ENCODE measurements at places on chromosomes 6 and 20.

DNA sequence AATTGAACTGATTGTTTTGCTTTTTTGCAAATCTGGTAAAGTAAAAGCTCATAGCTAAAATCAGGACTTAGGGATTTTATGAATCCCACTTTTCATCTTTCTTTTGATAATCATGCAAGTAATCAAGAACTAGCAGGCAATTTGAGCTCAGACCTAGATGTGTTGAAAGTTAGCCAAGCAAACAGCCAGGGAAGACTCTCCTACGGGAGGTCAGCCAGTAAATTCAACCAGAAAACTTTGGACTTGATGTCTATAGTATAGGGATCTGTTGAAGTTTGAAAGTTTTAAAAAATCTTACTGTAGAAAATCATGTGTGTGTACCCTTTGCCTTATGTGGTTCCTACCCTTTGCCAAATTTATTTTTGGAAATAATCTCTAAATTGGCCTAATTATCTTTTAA lies 95.0 kb upstream of the TPD52L1 start:
- DNase-seq: no peak

- no peak for DNase-seq
Observed at GRCh38 chr6:137913996-137914529, 47.0 kb downstream of the TNFAIP3 start.

GRCh38 chr20:328027-328974 lies 2.9 kb downstream of the SOX12 start:
- DNase-seq: no peak

GRCh38 chr6:50654155-50654554 lies 59.2 kb upstream of the TFAP2D start:
- no peak for DNase-seq

GRCh38 chr6:151962246-151962846 lies 154.9 kb downstream of the ESR1 start:
- DNase-seq: no peak

- no peak for DNase-seq
Observed at GRCh38 chr6:20173833-20174792, 38.2 kb downstream of the MBOAT1 start.

GRCh38 chr20:15359056-15359455 lies 1021.6 kb upstream of the FLRT3 start:
- no peak for DNase-seq

DNA sequence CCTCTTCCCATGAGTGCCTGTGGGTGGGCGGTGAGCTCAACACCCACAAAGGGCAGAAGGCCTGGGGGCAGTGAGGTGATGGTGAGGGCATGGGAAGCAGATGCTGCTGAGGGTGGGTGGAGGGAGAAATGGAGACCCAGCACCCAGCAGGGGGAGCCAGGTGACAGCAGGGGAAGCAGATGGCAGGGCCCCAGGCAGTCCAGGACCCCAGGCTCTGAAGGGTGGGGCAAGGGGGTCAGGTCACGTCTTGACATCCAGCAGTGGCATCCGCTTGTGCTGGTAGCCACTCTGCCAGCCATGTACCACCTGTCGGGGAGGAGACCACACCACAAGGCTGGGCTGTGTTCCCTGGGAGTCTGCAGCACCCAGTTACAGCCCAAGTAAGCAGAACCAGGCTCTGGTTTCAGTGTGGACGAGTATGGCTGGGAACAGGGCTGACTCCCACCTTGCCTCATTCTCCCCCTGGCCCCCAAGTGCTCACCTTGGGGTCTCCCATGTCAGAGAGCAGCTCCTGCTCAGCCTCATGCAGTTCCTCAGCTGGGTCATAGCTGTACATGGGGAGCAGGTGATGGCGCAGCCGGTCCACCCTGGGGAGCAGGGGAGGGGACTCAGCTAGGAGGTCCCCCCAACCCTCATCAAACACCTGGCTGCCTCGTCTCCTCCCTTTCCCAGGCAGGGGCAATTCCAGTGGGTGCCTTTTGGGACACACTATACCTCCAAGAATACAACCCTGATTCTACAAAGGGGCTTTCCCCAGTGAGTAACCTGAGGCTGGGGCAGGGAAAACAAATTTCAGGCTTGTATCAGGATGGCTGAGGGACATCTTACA lies 2.0 kb downstream of the SMIM29 start:
- no peak for DNase-seq

DNA sequence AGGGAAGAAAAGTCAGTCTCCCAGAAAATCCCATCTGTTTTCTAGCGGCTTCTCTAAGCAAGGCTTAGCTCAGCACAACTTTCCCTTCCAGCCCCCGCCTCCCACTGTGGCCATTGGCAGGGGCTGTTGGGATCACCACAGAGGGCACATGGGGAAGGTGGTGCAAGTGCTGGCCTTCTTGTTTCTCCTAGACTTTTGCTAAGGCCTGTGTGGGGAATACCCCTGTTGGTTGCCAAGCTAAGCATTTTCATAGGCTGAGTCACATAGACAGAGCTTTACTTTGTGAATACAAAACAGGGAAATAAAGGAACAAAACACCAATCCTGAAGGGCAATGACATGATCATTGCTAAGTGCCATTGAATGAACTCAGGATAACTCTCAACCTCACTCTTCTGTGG lies 32.4 kb upstream of the TIAM2 start:
- DNase-seq: no peak

DNA sequence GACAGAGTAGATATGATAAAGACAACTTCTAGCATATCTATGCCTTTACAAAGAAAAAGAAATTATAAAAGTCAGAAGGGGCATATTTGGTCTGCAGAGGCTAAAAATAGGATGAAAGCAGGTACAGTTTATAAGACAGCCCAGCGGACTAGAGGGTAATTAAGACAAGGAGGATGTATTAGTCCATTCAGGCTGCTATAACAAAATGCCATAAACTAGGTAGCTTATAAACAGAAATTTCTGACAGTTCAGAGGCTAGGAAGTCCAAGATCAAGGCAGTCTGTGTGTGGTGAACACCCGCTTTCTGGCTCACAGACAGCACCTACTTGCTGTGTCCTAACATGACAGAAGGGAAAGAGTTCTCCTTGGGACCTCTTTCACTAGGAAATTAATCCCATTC lies 5.7 kb downstream of the HBS1L start:
- no peak for DNase-seq

- no peak for DNase-seq
Observed at GRCh38 chr20:22744341-22745193, 160.2 kb upstream of the FOXA2 start.

DNA sequence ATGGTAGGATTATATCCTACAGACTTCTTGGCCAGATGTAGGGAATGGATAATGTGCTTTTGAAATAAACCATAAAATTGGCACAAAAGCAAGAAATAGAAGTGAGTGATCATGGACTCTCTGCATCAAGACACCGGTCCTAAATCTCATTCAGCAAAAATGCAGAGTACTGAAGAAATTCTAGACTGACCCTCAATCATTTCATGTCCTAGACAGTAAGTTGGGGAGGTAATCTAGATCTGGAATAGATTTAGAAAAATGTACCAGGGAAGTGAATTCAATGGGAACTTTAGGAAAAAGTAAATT lies 69.7 kb upstream of the ADTRP start:
- DNase-seq: no peak

DNA sequence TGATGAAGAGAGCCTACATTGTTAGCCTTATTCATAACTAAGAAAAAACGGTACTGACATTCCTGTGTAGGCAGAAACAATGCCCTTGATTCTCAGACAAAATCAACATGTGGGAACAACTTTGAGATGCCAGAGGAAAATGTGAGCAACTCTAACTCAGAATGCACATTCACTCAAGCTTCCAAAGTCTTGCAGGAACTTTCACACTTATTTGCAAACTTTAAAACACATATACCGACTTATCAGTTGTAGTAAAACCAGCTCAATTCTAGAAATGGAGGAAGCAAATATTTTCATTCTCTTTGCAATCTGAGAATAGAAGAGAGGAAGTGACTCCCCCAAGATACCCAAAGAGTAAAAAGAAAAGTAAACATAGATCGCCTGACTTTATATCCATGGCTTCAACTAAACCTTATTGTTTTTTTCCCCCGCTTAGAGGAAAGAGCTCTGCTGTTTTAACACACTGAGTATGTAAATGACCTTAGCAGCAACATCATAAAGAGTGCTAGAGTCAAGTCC lies 117.6 kb downstream of the EPB41L2 start:
- no peak for DNase-seq

DNA sequence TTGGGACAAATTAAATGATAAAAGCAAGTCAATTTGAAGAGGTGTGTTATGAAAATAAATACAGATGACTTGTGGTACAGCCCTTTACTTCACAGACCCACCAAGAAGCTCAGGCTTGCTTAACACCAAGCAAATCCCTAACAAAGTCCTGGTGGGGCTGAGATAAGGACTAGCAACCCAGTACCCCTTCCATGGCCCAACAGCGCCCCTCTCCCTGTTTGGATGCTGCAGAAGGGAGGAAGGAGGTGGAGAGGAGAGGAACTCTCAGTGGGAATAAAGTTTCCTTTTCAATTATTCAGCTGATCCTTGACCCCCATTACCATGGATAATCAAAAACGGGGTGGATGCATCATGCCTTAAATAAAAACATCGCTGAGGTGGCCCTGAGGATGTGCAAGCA lies 4.5 kb upstream of the ZNF831 start:
- DNase-seq: no peak

- DNase-seq: no peak
Observed at GRCh38 chr20:40865095-40865494, 163.5 kb upstream of the TOP1 start.

DNA sequence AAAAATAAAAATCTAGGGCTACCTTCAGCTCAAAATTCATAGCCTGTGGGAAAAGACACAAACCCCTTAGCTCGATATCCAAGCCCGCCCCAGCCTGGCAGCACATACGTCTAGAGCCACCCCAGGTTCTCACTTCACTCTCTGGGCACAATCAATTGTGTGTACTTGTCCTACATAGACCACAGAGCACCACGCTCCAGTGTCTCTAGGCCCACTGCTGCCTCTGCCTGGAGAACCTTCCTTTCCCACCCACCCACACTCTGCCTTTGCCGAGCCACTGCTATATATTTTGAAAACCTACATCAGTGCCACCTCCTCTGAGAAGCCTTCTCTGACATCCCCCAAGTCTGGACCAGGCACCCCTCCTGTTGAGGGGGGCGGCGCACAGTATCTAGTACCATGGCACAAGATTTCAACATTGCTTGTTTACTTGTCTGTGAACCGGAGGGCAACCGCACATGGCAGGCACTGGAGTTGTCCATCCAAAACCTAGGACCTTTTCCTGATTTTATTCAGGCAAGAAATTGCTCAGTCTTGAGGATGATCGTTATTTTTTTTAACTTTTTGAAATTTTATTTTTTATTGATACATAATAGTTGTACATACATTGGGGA lies 141.5 kb downstream of the UNC5CL start:
- DNase-seq: no peak

DNA sequence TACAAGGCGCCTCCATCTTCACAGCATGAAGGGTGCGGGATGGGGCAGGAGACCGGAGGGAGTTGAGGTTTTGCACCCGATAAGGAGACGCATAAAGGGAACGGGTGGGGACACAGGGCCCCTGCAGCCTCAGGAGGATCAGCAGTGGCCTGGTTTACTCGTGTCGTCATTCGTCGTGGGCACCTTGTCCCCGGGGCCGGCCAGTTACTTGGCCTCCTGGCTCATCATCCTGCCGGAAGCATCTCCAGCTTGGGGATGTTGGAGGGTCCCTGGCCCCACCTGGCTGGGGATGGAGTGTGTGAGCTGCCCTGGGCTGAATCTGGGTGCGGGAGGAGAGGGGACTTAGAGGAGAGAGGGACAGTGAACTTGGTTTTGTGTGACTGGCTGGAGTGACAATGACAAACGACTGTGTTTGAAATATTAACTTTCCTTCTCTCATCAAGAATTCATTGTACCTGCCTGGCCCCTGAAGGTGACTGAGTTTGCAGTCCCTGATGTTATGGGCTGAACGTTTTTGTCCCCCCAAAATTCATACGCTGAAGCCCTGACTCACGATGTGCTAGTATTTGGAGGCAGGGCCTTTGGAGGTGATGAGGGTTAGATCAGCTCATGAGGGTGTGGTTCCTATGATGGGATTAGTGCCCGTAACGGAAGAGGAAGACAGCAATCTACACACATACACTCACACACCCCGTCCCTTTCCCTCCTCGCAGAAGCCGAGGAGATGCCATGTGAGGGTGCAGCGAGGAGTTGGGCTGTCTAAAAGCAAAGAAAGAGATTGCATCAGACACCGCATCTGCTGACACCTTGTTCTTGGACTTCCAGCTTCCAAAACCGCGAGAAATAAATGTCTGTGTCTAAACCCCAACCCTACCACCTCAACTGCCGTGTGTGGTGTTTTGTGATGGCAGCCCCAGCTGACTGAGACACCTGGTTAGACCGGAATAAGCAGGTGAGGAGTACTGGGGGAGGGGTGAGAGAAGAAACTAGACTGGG lies 65.0 kb upstream of the MAP3K4 start:
- no peak for DNase-seq

- DNase-seq: no peak
Observed at GRCh38 chr20:56955680-56956079, 310.8 kb downstream of the BMP7 start.

GRCh38 chr20:50359607-50360217 lies 150.5 kb upstream of the PTPN1 start:
- DNase-seq: no peak

- DNase-seq: no peak
Observed at GRCh38 chr6:52603000-52603795, 26.3 kb upstream of the TRAM2 start.

DNA sequence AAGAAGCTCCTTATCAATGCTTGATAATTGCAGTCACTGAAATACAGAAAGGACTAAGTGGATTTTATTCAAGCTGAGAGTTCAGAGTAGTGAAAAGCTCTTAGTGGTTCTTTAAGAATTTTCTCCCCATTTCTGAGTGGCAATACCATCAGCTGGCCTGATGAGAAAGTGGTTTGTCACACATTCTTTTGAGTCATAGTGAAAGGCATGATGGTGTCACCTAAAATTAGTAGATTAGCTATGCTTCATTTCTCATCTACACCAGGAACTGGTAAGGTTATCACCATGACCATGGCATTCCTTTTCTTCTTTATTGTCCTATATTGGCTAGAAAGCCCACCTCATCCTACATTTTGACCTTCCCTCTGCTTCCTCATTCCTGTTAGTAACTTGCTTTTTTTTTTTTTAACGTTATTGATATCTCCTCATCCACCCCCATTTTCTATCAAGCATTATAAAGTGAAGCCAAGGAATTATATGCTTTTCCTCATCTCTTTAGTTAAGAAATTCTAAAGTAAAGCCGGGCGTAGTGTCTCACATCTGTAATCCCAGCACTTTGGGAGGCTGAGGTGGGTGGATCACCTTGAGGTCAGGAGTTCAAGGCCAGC lies 67.4 kb upstream of the LOC128125822 start:
- DNase-seq: no peak

DNA sequence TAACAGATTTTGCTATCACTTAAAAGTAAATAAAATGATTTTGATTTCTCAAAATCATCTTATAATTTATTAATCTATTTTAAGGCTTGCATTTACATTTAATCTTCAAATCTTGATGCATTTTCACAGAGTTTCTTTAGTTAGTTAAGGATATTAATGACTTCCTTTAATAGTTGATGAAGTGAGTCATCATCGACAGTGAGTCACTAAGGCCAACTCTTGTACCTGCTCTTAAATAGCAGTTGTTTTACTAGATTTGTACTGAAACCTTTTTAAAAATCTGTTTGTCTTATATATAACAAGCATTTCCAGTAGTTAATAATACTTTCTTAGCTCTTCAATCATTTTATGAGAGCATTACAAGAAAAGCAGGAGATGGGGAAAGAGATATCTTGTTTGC lies 191.7 kb downstream of the ESR1 start:
- DNase-seq: no peak

GRCh38 chr6:72653026-72653425 lies 31.2 kb downstream of the KCNQ5 start:
- DNase-seq: no peak

- DNase-seq: no peak
Observed at GRCh38 chr6:117495425-117495824, 13.0 kb downstream of the DCBLD1 start.

GRCh38 chr20:41119614-41120561 lies 17.5 kb upstream of the PLCG1 start:
- no peak for DNase-seq
